ENCODE measurements at places on chromosomes 3 and 15.

- DNase-seq, result no peak
Observed at GRCh38 chr3:133487204-133487603, 86.3 kb upstream of the CDV3 start.

GRCh38 chr3:55243678-55244077 is 243.4 kb downstream of the WNT5A start:
- no peak for DNase-seq

- no peak for DNase-seq
Observed at GRCh38 chr3:184697845-184698244, 14.0 kb downstream of the MAGEF1 start.

DNA sequence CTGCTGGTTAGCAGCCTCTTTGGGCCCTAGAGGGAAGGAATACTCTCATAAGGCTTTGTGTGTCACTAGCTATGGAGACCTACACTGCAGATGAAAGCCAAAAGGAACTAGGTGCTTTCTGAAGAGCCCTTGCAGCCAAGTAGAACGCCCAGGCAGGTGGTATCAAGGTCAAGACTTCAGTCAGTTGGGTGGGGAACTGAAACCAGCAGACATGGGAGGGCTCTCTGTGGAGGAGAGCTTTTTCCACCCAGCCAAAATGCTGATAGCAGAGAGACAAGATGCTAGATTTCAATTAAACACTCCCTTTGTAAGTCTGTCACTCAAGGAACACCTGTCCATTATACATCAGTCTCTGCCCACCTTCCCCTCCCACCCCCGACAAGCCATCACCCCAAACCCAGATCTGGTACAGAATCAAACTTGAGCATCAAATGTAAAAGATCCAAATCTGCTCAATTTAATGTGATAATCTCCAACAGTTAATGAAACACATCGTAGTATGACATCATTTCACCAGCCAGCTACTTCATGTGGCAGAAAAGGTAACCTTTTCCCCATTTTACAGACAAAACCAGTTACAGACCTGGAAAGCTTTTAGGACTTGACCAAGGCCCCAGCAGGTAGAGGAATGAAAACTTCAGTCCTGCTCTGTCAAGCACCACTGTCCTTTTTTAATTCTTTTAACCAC is 14.6 kb downstream of the MRPS25 start:
- no peak for DNase-seq

- no peak for DNase-seq
Observed at GRCh38 chr3:42517117-42517516, 14.7 kb downstream of the VIPR1 start.

DNA sequence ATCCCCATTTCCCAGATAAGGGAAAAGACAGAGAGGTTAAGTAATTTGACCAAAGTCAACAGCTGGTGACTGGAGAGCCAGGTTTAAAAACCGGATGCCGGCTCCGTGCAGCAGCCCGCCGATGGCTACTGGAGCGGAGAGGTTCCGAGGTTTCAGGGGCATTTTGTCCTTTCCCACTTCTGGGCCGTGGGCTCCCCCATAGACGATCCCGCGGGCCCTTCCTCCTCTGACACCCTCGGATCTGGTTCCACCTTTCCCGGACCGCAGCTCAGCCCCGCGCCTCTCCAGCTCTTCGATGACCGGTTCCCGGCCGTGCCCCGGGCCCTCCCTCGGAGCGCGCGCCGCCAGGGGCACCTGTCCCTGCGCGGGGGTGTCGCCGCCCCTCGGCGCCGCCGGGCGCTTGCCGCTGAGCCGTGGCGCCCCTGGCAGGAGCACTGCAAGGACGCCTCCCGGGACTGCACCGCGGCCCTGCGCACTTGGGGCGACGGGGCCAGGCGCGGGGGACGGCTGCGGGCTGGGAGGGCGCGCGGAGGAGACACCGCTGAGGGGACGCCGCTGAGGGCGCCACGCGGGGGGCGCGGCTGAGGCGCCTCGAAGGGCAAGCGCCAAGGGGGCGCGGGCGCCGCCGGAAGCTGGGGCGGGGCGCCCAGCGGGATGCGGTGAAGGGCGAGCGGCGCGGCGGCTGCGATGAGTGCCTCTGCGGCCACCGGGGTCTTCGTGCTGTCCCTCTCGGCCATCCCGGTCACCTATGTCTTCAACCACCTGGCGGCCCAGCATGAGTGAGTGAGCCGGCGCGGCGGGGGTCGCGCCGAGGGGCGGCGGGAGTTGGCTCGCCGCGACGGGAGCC is at the start of gene TM6SF1:
Gene TM6SF1 (plus strand): TSS at position 652 of the 847 bp plus-strand sequence. CDS start 36 bp downstream, at position 688.
- DNase-seq, result no peak

DNA sequence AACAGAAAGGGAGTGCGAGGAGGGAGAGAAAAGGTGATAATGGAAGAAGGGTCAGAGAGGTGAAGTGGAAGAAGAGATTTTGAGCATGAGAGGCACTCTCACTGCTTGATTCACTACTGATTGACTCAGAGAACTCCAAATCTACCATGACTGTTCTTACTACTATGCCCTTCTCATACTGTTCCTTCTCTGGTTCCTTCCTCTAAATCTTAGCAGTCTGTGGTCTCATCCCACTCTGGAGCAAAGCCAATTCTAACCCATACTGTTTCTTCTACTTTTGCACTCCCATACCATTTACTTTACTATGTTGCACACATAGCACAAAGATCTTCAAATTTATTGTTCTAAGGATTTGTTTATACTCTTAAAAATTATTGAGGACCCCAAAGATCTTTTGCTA is 100.8 kb downstream of the DTWD1 start:
- DNase-seq, result no peak

DNA sequence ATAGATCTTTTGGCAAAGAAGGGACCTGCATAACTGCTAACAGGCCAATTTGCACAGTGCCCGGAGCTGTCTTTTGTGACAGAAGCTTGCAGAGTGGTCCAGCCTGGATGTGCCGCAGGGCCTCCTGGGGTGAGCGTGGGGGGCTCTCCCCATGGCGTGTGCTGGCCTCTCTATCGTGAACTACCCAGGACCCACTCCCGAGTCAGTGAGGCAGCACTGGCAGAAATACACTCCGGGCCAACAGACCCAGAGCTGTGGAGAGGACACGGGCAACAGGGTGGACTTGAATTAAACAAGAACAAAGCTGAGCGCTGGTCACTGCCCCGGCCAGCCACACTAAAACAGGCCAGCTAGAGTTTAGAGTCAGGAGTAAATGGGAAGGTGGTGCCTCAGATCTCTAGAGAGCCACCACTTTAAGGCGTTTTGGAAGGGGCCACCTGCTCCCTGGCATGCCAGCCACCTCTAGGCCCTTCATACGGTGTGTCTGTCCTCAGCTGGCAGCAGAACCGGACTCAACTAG is 152.1 kb downstream of the KLF13 start:
- DNase-seq, result no peak

DNA sequence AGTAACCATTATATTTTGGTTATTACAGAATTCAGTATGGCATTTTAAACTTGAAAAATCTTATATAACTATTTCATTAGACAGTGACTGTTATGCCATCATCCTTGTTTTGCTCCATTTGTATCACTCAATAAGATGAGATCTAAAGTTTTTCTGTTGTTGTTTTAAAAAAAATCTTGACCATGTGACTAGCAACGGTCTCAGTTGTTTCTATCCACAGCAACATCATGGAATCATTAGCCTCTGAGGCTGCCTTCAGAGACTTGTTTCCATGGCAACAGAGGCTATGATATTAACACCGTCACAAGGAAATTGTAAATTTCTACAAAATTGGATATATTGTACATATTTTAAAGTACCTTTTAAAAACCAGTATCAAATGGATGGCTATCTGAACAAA is 129.8 kb downstream of the DLG1 start:
- DNase-seq, result peak; percentile 42

DNA sequence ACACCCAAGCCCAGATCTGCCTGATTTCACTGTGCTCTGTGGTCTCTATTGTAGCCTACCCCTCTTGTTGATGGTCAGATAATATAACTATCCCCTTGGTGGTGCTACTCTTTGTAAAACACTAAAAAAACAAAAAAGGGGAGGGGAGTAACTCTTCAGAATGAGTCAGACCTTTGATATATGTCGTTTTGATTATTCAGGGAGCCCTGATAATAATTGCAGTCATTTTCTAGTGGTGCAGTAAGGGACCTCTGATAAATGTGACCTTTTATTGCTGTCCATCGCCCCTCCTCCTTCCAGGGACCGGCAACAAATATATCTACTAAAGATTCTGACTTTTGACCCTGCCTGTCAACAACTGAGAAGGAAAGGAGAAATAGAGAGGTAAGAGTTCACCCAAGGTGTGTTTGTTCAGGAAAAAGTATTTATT is 45.1 kb upstream of the MAGI1 start:
- no peak for DNase-seq

GRCh38 chr3:172675441-172676193 is 35.2 kb downstream of the NCEH1 start:
- DNase-seq, result peak; percentile 72

DNA sequence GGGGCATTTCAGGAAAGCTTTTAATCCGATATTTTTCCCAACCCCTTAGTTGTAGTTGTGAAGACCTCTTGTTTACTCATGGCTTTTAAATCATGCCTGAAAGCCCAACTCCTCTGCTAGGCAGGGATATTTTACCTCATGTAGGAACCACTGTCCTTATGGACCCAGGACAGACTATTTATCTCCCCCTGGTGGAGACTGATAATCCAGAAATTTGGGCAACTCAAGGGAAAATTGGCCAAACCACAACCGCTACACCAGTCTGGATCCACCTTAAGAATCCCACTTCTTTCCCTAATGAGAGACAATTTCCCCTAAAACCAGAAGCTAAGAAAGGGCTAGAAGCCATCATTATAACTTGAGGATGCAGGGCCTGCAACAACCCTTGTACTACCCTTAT is 248.1 kb upstream of the STAC start:
- no peak for DNase-seq

- DNase-seq, result no peak
Observed at GRCh38 chr15:40323953-40324937, 753 bp downstream of the INAFM2 start.

DNA sequence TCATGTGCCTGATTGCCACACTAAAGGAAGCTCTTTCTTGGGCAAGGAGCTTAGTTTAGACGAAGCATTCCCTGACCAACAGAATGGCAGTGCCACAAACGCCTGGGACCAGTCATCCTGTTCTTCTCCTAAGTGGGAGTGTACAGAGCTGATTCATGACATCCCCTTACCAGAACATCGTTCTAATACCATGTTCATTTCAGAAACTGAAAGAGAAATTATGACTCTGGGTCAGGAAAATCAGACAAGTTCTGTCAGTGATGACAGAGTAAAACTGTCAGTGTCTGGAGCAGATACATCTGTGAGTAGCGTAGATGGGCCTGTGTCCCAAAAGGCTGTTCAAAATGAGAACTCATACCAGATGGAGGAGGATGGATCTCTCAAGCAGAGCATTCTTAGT is 18.4 kb downstream of the SENP5 start:
- no peak for DNase-seq

- no peak for DNase-seq
Observed at GRCh38 chr3:183308751-183309150, 55.7 kb downstream of the B3GNT5 start.

GRCh38 chr3:63961891-63962290 is 49.7 kb upstream of the SCAANT1 start:
- DNase-seq, result peak; percentile 41

DNA sequence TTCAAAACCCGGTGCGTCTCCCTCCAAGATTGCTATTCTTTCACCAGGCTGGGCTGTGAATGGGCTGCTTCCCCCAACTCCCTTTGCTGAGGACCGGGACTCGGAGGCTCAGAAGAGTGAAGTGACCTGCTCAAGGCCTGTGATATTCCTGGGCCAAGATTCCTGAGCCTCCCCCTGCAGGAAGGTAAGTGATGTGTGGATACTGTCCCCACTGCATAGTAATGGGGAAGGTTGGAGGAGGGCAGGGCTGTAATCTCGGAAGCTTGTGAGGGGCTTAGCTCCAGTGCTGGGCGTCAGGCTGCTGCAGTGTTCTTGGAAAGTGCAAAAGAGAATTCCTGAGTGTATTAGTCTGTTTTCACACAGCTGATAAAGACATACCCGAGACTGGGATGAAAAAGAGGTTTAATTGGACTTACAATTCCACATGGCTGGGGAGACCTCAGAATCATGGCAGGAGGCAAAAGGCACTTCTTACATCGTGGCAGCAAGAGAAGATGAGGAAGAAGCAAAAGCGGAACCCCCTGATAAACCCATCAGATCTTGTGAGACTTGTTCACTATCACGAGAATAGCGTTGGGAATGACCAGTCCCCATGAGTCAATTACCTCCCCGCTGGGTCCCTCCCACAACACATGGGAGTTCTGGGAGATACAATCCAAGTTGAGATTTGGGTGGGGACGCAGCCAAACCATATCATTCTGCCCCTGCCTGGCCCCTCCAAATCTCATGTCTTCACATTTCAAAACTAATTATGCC is 67.6 kb downstream of the EFCAB12 start:
- DNase-seq, result no peak

DNA sequence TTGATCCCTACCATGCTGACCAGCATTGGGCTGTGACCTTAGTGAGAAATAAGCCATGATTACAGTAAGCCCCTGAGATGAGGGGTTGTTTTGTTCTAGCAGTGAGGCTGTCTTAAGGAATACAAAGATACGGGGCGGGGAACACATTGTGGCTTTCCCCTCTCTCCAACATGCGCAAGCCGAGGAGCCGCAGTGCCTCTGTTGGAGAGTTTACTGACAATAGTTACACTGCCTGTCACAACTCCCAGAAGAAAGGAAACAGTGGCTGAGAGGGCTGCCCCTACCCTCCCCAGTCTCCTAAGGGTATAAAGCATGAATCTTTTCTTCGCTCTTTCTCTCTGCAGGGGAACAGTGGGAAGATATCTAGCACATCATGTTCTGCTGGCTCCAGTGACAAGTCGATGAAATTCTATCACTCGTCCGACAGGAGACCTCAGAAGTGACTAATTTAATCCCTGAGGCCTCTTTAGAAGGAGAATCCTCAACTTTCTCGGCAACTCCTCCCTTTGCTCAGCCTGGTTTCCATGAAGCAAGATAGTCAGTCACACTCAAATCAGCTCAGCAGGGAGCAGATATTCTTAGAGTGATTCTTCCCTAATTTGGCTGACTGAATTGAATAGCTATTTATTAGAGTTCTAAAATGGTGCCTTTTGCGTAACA is 409.0 kb upstream of the PROK2 start:
- DNase-seq, result peak; percentile 92

GRCh38 chr3:46705022-46705530 is 3.9 kb downstream of the TMIE start:
- peak; percentile 54 for DNase-seq

DNA sequence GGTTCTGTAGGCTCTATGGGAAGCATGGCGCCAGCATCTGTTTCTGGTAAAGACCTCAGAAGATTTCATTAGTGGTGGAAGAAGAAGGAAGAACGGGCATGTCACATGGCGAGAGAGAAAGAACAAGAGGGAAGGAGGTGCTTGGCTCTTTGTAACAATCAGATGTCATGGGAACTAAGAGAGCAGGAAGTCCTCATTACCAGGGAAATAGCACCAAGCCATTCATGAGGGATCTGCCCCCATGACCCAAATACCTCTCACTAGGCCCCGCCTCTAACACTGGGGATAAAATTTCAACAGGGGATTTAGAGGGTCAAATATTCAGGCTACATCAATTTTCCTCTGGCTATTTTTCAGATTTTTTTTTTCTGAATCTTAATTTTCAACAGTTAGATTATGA is 954.3 kb downstream of the SQOR start:
- no peak for DNase-seq

GRCh38 chr15:38424101-38424552 is 29.8 kb upstream of the FAM98B start:
- DNase-seq, result no peak

All from LHCN-M2 (cell line).